ENCODE measurements at places on chromosomes 1 and 21.

- no peak for DNase-seq
These were observed 577 bp downstream of the RAB3GAP2 start for GRCh38 chr1:220271706-220272046.

GRCh38 chr1:183472488-183473216 is at the start of gene SMG7:
TSS of gene SMG7 (plus strand) at chr1:183472499. CDS start at chr1:183472621, 122 bp downstream.
- DNase-seq = peak; percentile 69

DNA sequence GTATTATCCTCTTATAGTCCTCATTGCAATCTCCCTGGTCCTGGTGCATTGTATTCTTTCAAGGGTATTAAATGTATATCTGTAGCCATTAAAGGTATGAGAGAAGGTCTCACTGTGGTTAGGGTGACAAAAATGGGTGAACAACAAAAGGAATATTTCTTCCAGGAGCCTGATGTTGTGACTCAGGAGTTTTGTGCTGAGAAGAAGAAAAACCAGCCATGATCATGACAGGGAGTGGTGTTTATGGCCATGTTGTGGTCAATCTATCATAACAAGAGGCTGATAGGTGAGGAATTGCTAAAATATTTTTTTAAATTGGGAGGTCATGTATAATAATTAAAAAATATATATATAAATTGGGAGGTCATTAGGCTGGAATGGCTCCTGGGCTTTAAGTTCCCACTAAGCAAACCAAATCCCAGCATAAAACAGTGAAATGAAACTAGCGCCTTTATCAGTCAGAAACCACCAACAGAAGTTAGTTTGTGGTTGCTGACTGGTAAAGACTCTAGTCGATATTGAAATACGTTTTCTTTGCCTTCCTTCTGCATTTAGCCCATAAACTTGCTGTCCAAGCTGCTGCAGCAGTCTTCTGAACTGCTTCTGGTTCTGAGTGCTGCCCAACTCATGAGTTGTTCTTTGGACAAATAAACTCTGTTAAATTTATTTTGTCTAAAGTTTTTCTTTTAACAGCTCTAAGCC is 60.3 kb downstream of the TBX19 start:
- DNase-seq = no peak

DNA sequence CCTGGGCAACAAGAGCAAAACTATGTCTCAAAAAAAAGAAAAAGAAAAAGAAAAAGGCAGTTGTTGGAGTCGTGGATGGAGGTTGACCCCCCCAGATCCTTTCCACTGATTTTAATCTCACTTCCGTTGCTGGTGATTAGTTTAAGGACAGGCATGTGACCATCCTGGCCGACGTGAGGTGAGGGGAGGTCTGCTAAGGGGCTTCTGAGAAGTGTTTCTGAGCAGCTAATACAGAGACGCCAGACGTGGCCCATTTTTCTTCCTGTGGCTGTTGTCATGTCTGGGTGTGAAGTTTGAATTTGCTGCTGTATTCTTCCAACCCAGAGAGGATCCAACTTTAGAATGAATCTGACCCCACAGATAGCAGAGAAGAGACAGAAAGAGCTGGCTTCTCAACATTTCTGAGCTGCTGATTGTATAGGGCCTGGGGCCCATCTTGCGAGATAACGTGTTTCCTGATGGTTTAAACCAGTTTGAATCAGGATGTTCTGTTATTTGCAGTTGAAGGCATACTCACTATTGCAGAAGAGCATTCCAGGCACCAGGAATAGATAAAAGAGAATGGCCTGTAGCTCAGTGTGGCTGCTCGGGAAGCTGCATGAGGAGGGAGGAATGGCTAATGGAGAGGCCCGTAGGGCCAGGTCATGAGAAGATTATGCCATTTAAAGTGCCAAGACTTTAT is 22.8 kb upstream of the SSBP3 start:
- no peak for DNase-seq
